ENCODE measurements at places on chromosomes 12 and 14.

DNA sequence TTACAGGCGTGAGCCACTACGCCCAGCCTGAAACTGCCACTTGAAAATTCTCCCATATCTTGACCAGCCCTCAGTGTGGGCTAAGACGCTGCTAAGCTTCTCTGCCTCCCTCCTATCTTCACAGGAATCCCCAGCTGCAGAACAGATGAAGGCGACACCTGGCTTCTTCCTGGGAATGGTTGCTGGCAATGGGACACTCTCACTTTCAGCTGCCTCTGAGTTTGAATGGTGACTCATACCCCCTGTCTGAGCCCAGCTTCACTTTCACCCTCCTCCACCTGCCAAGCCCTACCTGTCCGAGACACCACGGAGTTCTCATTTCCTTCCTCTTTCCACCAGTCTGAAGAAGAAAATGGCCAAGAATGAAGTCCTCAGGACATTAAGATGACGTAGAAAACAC lies 18.3 kb upstream of the VASH1 start:
- no peak for DNase-seq

- DNase-seq, result no peak
These were observed 34.0 kb upstream of the KCNK13 start for GRCh38 chr14:90027842-90028241.

GRCh38 chr12:51429700-51430099 lies 5.1 kb downstream of the SLC4A8 start:
- DNase-seq, result no peak

DNA sequence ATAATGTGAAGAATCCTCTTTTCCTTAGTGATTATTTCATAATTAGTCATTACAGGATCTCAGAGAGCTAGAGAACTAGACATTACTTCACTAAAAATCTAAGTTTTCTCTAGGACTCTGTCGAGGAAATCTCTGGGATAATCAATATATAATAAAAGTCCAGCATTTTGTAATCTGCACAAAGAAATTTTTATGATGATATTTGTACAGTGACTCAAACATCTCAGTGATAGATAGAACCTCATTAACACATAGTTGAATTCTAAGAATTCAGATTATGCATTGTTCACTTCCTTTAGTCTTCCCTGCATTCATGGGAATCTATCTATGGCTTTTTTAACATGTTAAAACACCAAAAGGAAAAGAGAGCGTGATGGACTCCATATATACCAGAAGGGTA lies 11.0 kb downstream of the ITPR2 start:
- no peak for DNase-seq

GRCh38 chr14:41957459-41957858 lies 350.8 kb downstream of the LRFN5 start:
- DNase-seq, result no peak

- no peak for DNase-seq
These were observed 7.0 kb downstream of the KRT6B start for GRCh38 chr12:52444647-52445595.

- DNase-seq, result no peak
These were observed 35.3 kb downstream of the PROX2 start for GRCh38 chr14:74840603-74841030.

DNA sequence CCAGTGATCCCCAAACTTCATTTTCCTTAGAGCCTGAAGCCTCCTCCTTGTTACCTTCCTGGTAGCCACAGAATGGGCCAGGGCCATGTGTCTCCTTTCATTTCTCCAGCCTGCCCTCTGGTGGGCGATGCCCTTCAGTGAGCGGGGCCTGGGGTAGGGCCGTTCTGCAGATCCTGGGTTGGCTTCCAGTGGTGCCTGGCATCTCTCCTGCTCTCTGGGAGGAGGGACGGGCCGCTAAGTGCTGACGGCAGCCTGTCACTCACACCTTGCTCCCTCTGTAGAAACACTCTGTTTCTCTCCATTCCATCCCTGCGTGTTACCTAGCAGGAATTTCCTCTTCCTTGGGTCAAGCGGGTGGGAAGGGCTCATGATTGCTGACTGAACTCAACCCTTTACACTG lies 232.1 kb downstream of the CACNA1C start:
- DNase-seq, result no peak

GRCh38 chr14:86712176-86712575 lies 1182.2 kb downstream of the FLRT2 start:
- DNase-seq, result no peak

DNA sequence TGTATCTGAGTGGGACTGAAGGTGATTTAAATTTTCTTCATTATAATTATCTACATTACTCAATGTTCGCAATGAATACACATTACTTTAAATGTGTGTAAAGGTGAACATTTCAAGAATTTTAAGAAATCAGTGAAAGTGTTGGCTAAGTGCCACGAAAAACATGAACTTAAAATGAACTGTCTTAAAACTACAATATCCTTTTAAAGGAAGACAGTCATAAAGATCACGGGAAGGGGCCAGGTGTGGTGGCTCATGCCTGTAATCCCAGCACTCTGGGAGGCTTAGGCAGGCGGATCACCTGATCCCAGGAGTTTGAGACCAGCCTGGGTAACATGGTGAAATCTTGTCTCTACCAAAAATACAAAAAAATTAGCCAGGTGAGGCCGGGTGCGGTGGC lies 11.2 kb downstream of the MOK start:
- DNase-seq, result no peak

- DNase-seq, result no peak
These were observed 21.9 kb upstream of the FSCB start for GRCh38 chr14:44529026-44529425.

All from activated T-helper 9 cell treated with anti-CD3 and anti-CD28 coated beads, Interleukin-2, amount 50 U/mL, for 16 hours (primary cell).